ENCODE measurements at places on chromosomes 16 and 17. TPM values are rescaled to one million over a fixed set of nuclear protein-coding genes. Genes with fewer than 3 reads are reported as not detected.
A peak's percentile ranks its signal among the peaks of the same experiment; 100 is the strongest.

The DUSP14 gene
- 11.9 TPM for total RNA-seq

DNA sequence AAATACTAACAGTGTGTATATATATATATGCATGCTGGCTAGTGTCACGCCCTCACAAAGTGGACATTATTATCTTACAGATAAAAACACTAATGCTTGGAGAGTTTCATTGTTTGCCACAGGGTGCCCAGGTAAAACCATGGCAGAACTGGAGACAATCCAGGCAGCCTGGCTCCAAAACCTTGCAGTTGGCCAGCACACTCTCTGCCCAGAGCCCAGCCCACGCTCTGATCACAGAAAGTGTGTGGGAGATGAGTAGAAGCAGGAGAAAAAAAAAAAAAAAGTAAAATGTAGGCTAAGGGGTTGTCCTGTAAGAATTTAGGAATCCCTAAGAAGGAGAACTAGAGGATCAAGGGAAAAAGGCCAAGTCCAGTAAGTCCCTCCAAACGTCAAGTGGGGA lies 538.0 kb downstream of the CDH13 start:
- no peak for DNase-seq

The TMEM88 gene
- total RNA-seq = 3.5 TPM

GRCh38 chr17:42677921-42678781 lies 1.4 kb upstream of the PLEKHH3 start:
- peak; percentile 86 for DNase-seq

- DNase-seq = peak; percentile 77
Observed at GRCh38 chr16:67672739-67673662, 6.4 kb downstream of the C16orf86 start.

- no peak for DNase-seq
Observed at GRCh38 chr17:6325741-6326140, 109.2 kb downstream of the AIPL1 start.

DNA sequence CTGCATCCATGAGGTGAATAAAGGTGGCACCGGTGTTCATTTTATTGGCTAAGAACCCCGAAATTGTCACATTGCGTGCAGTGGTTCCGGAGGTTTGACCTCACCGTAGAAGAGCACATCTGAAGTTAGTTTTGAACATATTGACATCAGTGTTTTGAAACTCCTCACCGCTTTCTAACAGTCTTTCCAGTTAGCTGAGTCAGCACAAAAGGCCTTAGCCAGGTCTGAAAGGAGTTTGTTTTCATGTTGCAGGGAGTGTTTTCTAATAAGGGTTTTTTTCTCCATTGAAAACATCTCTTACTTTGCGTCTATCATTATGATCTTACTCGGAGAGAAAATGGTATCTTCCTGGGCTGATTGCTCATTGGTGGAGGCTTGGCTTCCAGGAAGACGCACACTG lies 174.5 kb upstream of the HSBP1 start:
- DNase-seq = no peak

DNA sequence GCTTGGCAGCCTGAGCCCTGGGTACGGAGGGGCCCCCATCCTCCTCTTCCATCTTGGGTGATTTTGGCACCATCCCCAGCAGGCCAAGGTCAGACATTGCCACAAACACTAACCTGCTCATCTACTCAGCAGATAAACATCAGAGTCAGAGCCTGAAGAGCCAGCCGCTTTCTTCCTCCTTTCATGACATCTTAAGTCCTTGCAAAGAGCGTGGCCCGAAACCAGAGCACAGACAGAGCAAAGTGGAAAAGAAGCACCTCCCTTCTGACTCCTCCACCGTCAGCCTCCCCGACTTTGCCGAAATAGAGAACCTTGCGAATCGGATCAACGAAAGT lies 60.4 kb upstream of the RPH3AL start:
- DNase-seq = peak; percentile 49

The CARD14 gene
- not detected for total RNA-seq

The ZNF750 gene
- total RNA-seq = not detected

The ANKS3 gene
- 14.1 TPM for total RNA-seq

DNA sequence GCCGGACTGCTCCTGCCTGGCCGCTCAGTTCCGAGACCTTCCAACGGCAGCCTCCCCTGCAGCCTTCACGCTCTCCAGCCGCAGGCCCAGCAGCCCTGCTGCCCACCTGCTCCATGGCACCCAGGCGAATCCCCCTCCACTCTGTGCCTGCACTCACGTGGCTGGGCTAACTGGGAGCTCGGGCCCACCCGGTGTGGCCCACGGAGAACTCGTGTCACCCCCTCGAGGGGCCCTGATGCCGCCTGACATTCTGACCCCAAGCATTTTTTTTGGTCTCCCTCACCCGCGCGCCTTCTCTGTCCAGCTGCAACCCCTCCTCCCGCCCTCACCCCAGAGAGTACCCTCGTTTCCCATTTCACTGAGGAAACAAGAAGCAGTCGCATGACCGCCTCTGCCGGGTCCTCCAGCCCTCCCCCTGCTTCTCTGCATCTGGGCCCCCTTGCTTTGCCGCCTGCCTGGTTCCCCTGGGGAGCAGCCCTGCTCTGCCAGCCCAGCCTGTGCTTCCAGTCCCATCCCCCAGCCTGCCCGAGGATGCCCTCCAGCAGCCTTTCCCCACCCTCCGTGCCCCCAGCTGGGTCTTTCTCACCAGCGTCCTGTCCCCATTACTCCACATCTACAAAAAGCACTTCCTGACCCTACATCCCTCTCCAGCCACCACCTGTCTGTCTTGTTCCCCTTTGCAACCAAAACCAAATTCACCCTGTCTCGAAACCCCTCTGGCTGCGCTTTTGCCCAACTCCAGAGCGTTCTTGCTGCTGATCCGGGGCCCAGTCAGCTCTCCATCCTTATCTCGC lies 146.4 kb upstream of the CHMP6 start:
- DNase-seq = no peak

DNA sequence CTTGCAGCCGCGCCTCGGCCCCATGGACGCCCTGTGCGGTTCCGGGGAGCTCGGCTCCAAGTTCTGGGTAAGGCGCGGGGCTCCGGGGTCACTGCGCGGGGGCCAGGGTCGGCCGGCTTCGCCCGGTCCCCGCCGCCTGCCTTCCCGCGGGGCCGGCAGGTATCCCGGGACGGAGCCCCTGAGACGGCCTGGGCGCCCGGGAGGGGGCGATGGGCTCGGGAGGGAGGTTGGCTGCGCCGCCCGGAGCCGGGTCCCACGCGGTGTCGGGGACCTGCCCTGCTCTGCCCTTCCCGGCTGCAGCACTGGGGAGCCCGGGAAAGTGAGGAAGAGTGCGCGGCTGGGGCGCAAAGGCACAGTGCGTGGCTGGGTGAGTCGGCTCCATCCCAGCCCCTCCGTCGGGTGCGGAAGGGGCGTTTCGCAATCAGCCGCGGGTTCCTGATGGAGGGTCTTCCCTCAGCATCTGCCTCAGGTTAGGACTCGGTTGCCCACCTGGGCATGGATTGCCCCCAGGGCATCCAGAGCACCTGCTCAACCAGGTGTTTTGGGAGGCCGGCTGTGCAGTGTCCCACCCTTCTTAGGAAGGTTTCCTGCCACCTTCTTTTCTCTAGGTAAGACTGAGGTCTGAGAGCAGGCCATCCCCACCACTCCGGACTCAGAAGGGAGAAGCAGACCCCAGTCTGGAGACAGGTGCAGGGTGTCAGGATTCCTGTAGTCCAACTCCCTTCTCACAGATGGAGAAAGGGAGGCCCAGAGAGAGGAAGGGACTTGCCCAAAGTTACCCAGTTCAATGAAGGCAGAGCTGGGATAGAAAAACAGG lies 442 bp downstream of the ABCC3 start:
- DNase-seq = no peak

The RNF43 gene
- 1.0 TPM for total RNA-seq

- no peak for DNase-seq
Observed at GRCh38 chr17:8372422-8372821, 4.1 kb downstream of the KRABD2 start.

GRCh38 chr17:52136166-52136565 lies 22.3 kb downstream of the CA10 start:
- DNase-seq = no peak

DNA sequence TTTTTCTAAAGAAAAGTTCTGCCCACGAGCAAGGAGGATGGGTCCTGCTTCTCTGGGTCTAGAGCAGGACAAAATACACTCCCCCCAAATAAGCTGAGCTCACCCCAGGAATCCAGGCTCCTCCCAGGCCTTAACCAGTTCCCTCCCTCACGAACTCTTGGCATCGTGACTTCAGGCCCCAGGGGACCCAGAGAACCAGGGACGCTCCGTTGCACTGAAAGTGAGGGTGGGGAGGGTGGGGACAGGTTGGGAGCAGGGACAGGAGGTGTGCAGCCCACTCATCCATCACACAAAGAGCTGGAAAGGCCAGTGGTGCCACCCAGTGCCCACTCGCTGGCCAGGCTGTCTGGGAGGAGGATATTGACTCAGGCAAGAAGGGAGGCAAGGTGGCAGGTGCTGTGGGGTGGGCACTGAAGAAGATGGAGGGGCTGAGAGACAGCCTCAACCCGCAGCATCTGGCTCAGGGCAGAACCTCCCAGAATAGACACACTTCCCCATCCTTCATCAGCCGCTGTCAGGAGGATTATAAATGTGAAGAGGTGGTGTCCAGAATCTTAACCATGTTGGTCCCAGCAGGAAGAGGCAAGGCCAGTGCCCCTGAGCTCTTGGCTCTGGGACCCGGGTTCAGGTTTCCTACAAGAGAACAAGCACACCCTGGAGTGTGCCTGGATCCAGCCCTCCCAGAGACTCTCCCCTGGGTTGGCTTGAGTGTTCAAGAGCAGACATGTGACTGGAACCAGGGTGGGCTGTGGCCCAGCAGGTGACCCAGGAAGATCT lies 67.9 kb upstream of the RPL38 start:
- no peak for DNase-seq

The DYNLL2 gene
- 21.3 TPM for total RNA-seq

GRCh38 chr17:66702106-66702936 lies 132.6 kb upstream of the CACNG5 start:
- no peak for DNase-seq

GRCh38 chr17:80381416-80381923 lies 33.5 kb upstream of the ENDOV start:
- no peak for DNase-seq

The OR1F1 gene
- total RNA-seq = not detected

The NPIPA3 gene
- total RNA-seq = 1.2 TPM

DNA sequence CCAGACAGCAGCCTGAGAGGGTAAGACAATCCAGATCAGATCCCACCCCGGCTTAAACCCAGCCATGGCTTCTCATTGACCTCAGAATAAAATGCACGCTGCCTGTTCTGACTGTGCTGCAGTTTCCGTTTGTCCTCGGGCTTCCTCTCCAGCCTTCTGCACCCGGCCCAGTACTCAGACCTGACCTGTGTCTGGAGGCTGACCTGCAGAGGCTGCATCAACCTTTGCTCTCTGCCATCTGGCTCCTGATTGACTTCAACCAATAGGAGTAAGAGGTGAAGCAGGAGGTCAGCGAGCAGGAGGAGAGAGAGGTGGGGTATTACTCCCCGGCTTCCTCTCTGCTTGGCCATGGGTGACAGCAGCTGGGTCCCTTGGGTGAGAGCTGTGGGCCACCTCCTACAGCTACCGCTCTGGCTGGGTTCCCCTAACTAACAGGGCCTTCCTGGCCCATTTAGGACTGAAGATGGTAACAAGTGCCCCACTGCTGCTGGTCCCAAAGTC lies 46.7 kb downstream of the C16orf82 start:
- no peak for DNase-seq

The TEDC2 gene
- total RNA-seq = 21.0 TPM

- no peak for DNase-seq
Observed at GRCh38 chr16:84720177-84720579, 20.4 kb downstream of the USP10 start.

The ODAD4 gene
- total RNA-seq = 1.1 TPM

The EME1 gene
- 38.3 TPM for total RNA-seq

GRCh38 chr16:78836802-78837491 lies 737.5 kb downstream of the WWOX start:
- peak; percentile 8 for DNase-seq

- no peak for DNase-seq
Observed at GRCh38 chr16:1169285-1170075, 16.6 kb downstream of the CACNA1H start.

GRCh38 chr17:49990331-49990730 lies 4.7 kb downstream of the DLX3 start:
- no peak for DNase-seq

DNA sequence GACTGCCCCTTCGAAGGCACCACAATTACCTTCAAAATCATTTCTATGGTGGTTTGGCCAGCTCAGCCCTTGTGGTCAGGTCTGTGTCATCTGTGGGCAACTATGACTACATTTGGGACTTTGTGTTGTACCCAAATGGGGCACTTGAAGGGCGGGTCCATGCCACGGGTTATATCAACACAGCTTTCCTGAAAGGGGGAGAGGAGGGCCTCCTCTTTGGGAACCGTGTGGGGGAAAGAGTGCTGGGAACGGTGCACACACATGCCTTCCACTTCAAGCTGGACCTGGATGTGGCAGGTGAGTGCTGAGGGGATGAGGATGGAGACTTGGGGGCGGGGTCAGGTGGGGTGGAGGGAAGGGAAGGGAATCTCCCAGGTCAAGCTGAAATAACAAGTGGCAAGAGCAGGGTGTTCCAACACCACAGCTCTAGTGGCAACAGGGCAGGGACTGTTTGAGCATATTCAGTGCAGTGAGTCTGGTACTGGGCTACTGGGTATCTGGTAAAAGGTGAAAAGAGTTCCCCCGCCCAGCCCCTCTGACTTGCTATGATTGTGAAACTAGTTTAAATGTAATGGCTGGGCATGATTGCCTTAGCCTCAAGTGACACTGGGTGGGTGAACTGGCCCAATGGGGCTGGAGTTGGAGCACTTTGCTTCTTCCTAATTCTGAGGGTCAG lies 1.7 kb downstream of the AOC2 start:
- DNase-seq = peak; percentile 78

Measured in activated CD4-positive, alpha-beta T cell treated with anti-CD3 and anti-CD28 coated beads for 36 hours (primary cell).